NCI-H2081 (cell line): ENCODE measurements at places on chromosomes 5 and 9.

DNA sequence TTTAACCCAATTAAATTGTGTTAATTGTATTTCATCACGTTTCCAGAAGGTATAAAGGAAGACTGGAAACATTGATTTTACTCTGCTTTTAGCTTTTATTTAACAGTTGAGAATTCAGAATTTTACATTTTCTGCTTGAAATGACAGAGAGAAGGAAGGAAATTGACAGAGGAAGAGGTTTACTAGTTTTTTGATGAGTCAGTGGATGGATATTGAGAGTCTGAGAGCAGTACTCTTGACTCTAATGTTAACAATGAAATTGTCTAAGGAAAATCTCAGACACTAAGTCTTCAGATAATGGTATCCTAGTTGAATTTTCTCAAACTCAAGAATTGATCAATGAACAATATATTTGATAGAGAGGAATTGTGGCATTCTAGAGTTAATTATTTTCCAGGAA, 60.6 kb downstream of the IPO11 start:
- no peak for DNase-seq

GRCh38 chr5:32482193-32482592, 37.7 kb upstream of the ZFR start:
- no peak for DNase-seq

GRCh38 chr5:151912360-151912759, 12.3 kb downstream of the GLRA1 start:
- no peak for DNase-seq

DNA sequence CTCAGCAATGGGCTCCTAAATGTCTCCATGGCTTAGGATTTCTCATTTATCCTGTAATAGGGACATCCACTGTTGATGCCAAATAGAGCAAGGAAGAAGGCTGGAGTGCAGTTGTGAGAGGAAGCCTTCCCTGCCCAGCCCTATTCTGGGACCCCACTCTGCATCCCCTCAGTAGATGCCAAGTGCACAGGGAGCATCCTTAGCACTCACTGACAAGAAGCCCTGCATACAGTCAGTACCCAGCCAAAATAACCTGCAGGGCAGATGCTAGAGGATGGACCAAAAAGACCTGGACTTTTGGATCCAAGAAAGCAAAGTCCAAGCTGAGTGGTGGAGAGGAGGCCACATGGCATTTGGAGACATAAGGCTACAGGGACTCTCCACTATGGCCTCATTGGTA, 113.5 kb upstream of the SPOCK1 start:
- DNase-seq: no peak

GRCh38 chr5:74272831-74273451, 367.6 kb downstream of the ENC1 start:
- DNase-seq: no peak

DNA sequence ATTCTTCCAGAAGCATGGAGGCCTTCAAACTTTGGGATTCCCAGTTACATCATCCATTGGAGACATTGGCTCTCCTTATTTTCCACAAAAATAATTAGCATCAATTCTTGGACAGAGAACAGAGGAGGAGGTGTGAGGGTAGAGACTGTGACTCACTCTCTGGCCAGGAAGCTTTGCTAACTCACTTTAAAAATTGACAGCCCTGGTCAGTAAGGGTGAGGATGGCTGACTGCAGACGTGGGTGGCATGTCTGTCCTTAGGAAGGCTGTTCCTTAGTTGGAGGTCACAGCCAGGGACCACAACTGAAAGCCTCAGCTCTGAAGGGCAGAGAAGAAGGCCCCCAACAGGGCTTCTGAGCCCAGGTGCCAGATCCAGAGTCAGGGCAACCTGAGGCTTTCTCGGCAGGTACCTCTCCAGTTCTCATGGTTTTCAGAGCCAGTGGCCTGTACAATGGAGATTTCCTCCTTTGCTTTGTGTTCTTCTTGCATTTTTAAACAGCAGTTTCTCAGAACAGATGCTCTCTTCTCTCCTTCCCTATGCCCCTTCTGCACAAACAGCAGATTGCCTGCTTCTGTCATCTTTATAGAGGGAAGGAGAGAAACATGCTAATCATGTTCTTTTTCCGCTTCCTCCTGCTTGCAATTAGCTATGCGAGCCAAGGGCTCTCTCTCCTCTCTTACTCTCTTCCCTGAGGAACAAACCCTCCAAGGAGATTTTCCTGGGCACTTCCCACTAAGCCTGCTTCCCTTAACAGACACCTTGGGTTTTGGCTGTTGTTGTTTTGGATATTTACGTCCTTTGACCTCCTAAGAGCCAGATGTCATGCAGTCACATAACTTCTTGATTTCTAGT, 92.5 kb upstream of the ZNF366 start:
- DNase-seq: no peak

GRCh38 chr5:97133101-97133500, 9.3 kb downstream of the LIX1 start:
- DNase-seq: no peak
